ENCODE measurements at places on chromosomes 11 and 22.

GRCh38 chr22:28106617-28107016 is 187.6 kb upstream of the PITPNB start:
- DNase-seq: no peak

- DNase-seq: no peak
Observed at GRCh38 chr11:69948256-69949141, 129.3 kb upstream of the FGF3 start.

- DNase-seq: no peak
Observed at GRCh38 chr22:41429232-41429950, 17.2 kb downstream of the TOB2 start.

DNA sequence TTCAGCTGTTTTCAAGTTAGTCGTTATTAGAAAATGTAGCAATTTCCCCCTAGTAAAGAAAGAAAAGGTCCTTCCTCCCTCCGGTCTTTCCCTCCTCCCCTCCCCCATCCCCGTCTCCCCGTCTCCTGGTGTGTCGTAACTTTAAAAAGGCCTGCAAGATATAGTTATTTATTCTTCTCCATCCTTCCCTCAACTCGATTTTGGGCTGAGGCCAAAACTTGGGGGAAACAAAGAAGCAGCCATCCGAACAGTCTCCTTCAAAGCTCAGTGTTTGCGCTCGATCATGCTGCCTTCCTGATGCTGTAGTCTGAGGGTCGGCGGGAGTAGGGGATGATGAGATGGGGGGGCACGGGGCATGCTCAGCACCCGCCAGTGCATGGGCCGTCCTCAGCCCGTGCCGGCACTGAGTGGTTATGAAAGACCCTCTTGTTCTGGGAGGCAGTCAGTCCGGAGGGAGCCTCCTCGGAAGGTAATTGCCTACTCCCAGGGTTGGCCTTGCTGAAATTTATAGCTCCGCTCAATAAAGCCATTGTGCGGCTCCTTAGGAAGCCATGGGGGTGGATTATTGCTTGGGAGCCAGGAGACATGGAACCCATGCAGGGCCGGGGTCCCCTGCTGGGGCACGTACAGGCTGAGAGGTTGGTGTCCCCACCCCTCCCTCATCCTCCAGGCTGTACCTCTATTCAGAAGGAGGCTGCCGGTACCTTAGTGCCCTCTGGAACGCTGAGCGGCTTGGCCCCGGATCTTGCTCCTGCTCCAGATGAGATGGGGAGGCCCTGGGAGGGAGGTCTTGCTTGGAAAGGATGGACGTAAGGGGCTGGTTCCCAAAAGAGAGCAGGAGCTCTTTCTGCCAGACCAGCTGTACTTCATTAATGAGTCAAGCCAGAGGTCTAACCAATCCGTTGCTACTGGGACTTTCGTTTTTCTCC is 212.7 kb upstream of the CADM1 start:
- no peak for DNase-seq

GRCh38 chr11:71355281-71355680 is 92.9 kb downstream of the DHCR7 start:
- no peak for DNase-seq

DNA sequence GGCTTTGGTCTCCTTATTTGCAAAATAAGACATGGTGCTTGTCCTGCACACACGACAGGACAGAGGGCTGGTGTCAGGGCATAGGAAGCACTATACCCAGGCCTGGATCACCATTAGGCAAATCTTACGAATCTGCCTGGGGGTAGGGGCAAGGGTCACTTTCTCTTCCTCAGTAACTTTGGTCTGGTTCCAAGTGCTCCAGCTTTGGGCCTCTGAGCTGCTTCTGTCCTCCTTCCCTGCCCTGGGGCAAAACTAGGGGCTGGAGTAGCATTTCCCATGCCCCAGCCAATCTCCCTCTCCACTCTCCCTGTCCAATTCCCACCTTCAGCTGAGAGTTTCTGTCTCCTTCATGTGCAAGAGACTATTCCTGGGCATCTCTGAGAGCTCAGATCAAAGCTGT is 123.7 kb upstream of the NECTIN1 start:
- DNase-seq: peak; percentile 66

DNA sequence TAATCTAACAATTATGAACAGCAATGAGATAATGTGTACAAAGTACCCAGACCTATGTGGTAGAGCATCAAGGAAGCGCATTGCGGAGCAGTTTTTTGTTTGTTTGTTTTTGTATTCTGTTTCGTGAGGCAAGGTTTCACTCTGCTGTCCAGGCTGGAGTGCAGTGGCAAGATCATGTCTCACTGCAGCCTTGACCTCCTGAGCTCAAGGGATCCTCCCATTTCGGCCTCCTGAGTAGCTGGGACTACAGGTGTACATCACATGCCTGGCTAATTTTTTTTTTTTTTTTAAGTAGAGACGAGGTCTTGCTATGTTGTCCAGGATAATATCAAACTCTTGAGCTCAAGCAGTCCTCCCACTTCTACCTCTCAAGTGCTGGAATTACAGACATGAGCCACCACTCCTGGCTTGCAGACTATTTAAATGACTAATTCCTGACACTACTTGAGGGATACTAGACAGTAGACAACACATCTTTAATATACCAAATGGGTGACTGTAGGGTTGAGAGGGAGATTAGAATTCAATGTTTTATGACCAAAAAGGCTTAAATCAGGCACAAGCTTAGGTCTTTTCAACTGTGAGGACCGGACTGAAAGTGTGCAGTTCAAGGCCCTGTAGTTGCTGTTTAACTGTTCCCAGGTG is 12.7 kb downstream of the OR51B4 start:
- no peak for DNase-seq

GRCh38 chr11:23846902-23847422 is 649.9 kb upstream of the LUZP2 start:
- DNase-seq: no peak

GRCh38 chr11:123241294-123241693 is 46.2 kb upstream of the CLMP start:
- DNase-seq: no peak

GRCh38 chr22:29639096-29639495 is 35.7 kb downstream of the NF2 start:
- DNase-seq: no peak

DNA sequence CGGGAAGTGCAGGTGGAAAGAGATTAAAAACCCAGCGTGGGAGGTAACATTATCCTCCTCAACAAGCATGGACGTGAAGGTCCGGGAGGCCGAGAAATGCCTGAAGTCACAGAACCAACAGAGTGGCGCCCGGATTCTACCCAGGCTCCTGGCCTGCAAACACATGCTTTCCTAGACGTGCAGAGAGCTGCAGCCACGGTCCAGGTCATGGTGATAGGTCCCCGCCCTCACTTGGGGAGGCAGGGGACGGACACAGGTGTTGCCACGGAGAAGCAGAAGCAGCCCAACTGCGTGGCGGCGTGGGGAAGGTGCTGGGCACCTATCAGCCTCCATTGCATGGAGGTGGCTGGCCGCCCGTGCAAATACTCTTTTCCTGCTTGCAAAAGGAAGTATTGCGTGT is 148.8 kb downstream of the MPPED1 start:
- DNase-seq: no peak

- no peak for DNase-seq
Observed at GRCh38 chr11:16111690-16112089, 244.7 kb downstream of the SOX6 start.

- no peak for DNase-seq
Observed at GRCh38 chr11:10592331-10592730, 23.9 kb upstream of the LYVE1 start.

GRCh38 chr11:119374632-119375336 is 6.7 kb downstream of the USP2 start:
- peak; percentile 23 for DNase-seq

- DNase-seq: peak; percentile 11
Observed at GRCh38 chr11:6505577-6506240, 8.6 kb downstream of the DNHD1 start.

- DNase-seq: no peak
Observed at GRCh38 chr11:73983741-73984538, 1.3 kb upstream of the UCP2 start.

DNA sequence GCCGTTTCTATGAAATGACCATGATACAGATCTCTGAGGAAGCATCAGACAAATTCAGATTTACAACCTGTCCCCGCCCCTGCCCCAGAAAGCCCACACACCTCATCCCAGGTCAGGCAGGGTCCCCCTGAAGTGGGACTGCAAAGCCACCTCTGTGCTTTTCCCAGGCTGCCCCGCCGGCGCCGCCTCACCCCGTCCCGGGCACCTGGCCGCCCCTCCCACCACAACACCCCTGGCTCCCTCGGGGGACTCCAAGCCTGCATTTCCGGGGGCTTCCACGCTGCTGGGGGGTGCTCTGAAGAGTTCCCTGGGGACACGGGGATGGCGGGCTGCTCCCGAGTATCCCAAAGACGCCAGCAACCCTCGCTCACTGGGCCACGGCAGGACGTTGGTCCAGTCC is 23.2 kb downstream of the DRD4 start:
- DNase-seq: no peak

- DNase-seq: no peak
Observed at GRCh38 chr11:14554959-14555358, 34.8 kb upstream of the PSMA1 start.

DNA sequence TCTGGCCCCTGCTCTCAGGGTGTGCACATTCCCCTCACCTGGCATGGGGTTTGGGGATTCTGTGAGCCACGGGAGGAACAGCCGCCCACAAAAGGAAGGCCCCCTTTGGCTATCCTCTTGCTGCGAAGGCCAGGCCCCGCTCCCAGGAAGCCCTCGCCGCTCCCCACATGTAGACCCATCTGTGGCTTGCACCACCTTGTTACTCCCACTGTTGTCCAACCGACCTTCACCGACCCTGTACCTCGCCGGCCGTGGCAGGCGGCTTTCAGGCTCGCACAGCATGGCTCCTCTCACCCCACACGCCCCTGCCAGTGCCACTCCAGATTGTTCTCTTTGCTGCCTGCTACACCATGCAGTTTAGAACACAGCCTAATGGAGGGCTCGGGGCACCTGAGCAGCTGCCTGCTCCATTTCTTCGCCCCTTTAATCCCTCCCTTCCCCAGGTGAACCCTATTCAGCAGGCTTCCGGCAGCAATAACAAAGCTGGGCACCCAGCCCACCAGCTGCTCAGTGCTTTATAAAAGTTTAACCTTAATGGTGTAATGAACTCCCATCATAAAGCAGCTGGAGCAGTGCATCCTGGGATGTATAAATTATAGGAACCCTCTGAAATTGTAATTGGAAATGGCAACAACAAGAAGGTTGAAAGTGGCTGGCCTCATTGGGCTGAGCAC is 10.7 kb downstream of the DAGLA start:
- no peak for DNase-seq

All from NCI-H526 treated with DMSO at 0.1 percent for 48 hours (cell line).